ENCODE measurements at places on chromosomes 4 and X.

DNA sequence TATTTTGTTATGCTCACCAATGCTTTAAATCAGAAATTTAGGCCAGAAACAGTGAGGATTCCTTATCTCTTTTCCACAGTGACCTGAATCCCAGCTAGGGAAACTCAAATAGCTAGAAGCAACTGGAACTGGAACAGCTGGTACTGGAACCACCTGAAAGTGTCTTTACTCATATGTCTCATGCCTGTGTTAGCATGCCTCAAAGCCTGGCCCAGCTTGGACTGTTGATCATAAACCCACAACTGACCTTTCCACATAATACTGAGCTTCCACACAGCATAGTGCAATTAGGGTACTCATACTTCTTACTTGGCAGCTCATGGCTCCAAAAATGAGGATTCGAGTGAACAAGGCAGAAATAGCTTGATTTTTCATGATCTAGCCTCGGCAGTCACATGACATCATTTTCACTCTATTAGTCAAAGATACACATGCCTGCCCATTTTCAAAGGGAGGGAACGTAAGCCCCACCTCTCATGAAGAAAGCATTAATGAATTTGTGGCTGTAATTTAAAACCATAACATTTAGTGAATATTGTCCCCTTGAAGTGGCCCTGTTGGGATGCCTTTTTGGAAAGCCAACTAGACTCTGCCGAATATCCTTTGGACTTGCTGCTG is 80.8 kb upstream of the ACSL1 start:
- DNase-seq, result no peak

GRCh38 chr4:111433441-111433840 is 711.8 kb upstream of the FAM241A start:
- no peak for DNase-seq

DNA sequence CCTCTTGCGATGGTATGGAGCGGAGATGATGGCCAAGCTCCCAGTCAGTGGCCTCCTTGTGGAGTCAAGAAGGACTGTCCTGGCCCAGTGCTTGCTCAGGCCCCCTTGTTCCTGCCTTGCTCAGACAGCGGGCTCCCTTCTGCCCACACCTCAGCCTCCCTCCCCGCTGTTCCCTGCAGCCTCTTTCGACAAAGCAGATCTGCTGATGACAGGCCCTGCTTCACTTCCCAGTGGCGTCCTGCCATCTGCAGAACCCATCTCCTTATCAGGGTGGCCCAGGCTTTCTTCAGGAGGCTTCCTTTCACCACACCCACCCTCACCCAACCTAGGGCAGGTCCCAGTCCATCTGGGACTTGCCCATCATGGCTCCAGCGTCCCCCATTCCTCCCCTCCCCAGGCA is 80.0 kb downstream of the CLDN34 start:
- no peak for DNase-seq

GRCh38 chrX:154372612-154373022 is 1.8 kb downstream of the FLNA start:
- no peak for DNase-seq

Measured in stimulated activated CD4-positive, alpha-beta T cell treated with anti-CD3 and anti-CD28 coated beads, Interleukin-4, amount 100 ng/mL, for 48 hours (primary cell).